ENCODE measurements at places on chromosomes 6 and 20. TPM values are rescaled to one million over a fixed set of nuclear protein-coding genes. Genes with fewer than 3 reads are reported as not detected.

TRIM26 gene
- 36.2 TPM for total RNA-seq

GRCh38 chr20:33995053-33995831 lies 1.5 kb downstream of the RALY start:
- DNase-seq = no peak

DLK2 gene
- total RNA-seq = 1.6 TPM

DNA sequence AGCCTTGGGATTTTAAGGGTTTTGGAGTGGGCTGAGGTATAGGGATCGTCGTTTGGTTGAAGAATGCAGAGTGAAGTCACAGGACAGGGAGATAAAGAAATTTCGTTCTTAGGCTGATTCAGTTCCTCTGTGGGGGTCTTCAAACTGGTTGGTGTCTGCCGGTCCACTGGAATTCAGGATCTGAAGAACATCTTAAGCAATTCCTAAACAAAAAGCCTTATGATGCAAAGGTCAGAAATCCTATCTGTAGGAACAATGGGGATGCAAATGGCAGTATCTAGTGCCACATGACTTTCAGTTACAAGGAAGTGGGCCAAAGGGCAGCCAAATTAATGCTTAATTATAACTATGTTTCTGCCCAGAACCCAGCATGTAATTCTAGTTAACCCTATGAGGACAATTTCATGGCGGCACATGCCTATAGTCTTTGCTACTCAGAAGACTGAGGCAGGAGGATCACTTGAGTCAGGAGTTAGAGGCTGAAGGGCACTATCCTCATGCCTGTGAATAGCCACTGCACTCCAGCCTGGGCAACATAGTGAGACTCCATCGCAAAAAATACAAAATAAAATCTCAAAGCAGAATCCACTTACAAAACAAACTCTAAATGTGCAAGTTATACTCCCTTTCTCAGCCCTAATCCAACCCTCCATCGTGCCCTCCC lies 4.6 kb upstream of the SLC2A10 start:
- DNase-seq = no peak

DNA sequence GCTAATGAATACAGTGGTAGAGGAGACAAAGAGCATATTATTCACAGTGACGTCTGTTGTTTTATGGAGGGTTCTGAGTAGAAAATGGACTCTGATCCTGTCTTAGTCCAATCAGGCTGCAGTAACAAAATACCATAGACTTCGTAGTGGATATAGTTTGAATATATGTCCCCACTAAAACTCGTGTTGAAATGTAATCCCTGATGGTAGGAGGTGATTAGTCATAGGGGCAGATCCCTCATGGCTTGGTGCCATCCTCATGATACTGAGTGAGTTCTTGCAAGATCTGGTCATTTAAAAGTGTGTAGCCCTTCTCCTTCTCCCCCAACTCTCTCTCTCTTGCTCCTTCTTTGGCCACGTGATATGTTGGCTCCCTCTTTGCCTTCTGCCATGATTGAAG lies 82.5 kb downstream of the CD83 start:
- DNase-seq = no peak

- DNase-seq = no peak
These were observed 4.7 kb upstream of the CCN2 start for GRCh38 chr6:131955876-131956275.

- no peak for DNase-seq
These were observed 106.3 kb downstream of the PRKN start for GRCh38 chr6:162621246-162621645.

NTSR1 gene
- total RNA-seq = not detected

Data from neural crest cell (in vitro differentiated cells).